ENCODE measurements at places on chromosomes 1 and 21. TPM values are rescaled to one million over a fixed set of nuclear protein-coding genes. Genes with fewer than 3 reads are reported as not detected.

Gene KRTAP10-4
- polyA plus RNA-seq, result not detected

Gene GUCA2B
- polyA plus RNA-seq, result not detected

Gene BCL2L15
- 0.91 TPM for polyA plus RNA-seq

Gene USH2A
- 0.06 TPM for polyA plus RNA-seq
